Trophoblast cell (in vitro differentiated cells and primary cell): ENCODE measurements at places on chromosomes 12 and 14.
A peak's percentile ranks its signal among the peaks of the same experiment; 100 is the strongest.

DNA sequence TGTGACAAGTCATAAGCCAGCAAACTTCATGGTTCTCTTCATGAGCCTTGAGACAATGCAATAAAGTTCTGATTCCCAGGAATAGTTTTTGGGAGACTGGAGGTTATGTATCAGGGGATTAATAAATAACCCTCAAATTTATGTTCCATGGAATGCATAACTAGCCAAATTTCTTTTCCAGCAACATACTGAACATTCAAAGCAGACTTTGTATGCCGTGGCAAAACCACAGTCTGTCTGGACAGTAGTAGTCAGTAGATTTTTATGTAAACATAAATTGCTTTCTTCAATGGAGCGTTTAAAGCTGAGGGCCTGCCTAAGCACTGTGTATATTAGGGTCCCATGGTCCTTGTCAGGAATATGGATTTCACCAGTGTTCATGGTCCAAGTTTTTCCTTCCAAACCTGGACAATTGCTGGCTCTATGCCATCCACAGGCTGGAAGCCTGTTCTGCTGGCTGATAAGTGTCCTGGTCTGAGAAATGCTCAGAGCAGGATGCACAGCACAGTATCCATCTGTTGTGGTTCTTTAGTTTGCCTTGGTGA is 144.9 kb downstream of the SRGAP1 start:
- no peak for DNase-seq

DNA sequence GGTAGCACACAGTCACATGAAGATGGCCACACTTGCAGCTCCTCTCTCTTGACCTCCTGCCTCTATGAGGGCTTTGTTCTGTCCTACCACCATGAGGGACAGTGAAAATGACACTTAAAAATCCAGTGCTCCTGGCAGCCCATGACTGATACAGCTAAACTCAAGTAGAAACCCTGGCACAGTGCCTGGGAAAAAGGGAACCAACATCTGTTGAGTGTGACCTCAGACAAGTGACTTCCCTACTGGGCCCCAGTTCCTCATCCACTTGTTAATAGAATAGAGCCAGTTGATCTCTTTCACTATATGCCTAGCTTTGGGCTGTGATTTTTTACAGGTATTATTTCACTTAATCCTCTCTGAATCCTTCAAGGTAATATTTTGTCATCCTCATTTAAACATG is 4.8 kb downstream of the GUCY2C start:
- peak; percentile 27 for DNase-seq

DNA sequence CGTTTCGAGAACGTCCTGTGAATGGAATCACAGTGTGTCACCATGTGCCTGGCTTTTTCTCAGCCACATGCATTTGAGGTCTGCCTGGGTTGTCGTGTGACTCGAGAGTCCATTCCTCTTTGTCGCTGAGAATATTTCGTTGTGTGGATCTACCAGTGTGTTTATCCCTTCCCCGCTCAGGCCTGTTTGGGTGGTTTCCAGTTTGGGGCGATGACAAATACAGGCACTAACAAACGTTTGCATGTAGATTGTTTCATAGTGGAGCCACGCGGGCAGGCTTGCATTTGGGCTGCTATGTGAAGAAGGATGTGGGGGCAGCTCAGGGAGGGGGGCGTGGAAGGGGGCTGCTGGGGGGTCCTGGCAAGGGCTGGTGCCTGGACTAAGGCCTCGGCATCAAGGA is 14.1 kb downstream of the RIN3 start:
- DNase-seq: no peak

DNA sequence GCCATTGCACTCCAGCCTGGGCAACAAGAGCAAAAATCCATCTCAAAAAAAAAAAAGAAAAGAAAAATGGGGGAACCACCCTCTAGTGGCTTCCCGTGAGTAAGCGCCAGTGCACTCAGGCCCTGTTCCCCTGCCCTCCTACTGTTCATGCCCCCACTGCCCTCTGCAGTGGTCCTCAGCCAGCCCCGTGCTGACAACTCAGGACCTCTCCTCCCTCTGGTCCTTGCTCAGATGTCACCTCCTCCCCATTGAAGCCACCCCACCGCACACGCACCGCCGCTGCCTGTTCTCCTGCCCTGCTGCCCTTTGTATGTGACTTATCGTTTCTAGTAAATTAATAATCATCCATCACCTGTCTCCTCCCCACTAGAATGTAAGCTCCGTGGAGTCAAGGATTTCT is 58.8 kb upstream of the DYNC1H1 start:
- DNase-seq: no peak

DNA sequence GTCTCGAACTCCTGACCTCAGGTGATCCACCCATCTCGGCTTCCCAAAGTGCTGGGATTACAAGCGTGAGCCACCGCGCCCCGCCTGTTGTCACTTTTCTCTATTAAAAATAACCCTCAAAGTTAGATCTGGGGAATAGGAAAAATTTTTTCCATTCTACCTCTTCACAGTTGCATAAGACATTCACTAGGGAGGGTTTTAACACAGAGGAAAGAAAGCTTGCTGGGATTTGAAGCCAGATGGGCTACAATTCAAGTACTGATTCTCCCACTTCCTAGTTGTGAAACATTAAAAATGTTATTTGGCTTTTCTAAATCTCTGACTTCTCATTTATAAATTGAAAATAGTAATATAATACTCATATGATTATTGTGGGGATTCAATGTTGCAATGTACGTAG is 23.3 kb upstream of the SLC15A5 start:
- DNase-seq: no peak

DNA sequence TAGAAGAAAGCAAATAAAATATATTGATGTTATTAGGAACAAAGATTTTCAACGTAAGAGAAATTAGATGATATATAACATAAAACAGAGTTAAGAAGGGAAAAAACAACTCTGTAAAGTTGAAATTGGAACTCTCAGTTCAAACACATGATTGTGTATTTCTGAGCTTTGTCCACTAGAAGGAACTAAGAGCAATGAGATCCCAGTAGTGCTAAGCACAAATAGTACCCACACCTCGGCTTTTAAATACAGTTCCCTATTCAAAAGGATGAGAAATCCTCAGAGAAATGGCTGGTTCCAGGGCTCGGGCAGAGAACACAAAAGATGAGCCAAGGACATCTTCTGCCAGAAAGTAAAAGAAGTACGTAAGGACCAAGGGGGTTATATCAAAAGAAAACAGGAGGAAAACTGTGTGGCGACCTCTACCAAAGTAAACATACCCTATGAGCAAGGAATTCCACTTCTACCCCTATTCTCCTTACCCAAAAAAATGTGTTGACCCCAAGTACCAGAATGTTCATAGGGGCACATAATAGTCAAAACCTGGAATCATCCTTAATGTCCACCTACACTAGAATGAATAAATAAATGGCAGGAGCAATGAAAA is 96.6 kb downstream of the SPTSSA start:
- DNase-seq: no peak

DNA sequence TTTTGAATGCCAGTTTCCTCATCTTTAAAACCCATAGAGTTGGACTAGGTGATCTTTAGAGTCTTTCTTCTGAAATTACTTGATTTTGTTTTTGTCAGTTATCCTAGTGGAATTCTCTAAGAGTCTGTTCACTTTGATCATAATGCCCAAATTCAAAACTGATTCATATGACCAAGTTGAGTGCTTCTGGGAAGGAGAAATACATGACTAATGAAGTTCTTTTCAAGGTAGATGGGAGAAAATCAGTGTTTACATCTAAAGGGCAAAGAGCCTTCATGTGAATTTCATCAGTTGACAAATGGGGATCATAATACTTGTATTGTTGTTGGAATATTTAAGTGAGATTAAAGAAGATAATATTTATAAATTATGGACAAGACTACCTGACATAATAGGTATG is 53.2 kb downstream of the ERC1 start:
- DNase-seq: no peak

DNA sequence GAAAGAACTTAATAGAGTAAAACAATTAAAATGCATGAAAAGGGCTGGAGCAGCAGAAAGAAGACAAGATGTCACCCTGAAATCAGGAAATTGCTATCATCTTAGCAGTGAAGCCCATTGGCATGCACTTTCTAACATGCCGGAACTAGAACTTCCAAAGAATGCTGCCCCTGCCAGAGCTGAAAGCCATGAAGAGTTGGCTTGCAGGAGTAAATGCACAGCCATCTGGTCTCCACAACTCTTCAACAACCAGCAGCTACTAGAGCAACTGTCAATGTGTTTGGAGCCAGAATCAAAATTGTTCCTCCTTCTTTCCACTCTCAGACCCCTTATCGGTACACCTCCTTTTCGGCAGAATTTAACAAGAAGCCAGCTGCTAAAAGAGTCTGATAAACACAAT is 414.1 kb downstream of the KCNH5 start:
- no peak for DNase-seq

DNA sequence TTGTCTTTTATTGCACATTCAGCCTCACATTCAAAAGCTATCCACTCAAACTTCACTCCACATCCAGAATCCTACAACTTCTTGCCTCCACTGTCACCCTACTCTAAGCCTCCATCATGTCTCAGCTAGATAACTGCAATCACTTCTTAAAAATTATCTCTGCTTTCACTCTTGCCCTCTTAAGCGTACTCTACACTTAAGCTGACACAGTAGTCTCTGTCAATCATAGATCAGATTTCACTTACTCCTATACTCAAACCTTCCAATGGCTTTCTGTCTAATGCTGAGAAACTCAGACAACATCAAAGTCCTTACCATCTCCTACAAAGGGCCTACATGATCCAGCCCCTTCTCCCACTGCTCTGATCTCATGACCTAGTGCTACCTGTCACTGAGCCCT is 304.1 kb downstream of the ITPR2 start:
- DNase-seq: no peak

DNA sequence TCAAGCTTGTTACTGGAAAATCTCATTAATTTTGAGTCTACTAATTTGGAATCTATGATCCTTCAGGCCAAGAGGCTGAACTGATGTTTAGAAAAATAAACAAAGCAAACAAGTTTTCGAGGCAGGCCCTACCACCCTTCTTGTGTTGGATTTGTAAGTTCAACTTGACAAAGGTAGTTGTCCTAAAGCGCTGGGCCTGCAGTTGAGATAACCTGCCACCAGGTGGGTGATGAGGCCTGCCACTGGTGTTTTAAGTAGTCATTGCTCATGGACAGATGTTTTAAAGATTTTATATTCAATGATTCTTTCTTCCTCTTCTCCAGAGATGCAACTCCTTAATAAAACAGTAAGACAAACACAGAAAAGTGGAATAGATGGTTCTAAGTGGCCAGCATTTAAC is 19.4 kb downstream of the ACVRL1 start:
- peak; percentile 76 for DNase-seq

DNA sequence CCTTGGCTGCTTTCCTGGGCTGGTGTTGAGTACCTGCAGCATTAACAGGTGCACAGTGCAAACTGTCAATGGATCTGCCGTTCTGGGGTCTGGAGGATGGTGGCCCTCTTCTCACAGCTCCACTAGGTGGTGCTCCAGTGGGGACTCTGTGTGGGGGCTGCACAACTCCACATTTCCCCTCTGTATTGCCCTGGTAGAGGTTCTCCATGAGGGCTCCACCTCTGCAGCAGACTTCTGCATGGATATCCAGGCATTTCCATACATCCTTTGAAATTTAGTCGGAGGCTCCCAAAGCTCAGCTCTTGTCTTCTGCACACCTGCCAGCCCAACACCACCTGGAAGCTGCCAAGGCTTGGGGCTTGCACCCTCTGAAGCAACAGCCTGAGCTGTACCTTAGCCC is 198.6 kb downstream of the GXYLT1 start:
- DNase-seq: no peak

GRCh38 chr14:99004112-99004511 is 267.9 kb downstream of the BCL11B start:
- DNase-seq: peak; percentile 12

DNA sequence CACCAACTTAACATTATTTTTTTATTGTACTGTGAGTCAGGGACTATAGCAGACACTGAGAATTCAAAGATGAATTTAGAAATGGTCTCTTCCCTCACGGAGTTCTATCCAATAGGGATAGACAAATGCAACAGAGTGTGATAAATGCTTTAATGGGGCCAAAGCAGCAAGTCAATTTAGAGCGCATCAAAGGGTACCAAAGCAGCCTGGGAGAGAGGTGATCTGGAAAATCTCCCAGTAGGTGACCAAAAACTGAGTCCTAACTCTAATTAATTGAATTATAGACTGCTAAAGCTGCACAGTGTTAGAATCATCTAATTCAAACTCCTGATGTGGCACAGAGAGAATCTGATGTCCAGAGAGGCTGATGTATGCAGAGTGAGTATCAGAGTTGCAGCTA is 2.6 kb downstream of the LIN7A start:
- DNase-seq: no peak

- DNase-seq: peak; percentile 85
Measured at GRCh38 chr12:11797317-11797913, 147.9 kb downstream of the ETV6 start.

DNA sequence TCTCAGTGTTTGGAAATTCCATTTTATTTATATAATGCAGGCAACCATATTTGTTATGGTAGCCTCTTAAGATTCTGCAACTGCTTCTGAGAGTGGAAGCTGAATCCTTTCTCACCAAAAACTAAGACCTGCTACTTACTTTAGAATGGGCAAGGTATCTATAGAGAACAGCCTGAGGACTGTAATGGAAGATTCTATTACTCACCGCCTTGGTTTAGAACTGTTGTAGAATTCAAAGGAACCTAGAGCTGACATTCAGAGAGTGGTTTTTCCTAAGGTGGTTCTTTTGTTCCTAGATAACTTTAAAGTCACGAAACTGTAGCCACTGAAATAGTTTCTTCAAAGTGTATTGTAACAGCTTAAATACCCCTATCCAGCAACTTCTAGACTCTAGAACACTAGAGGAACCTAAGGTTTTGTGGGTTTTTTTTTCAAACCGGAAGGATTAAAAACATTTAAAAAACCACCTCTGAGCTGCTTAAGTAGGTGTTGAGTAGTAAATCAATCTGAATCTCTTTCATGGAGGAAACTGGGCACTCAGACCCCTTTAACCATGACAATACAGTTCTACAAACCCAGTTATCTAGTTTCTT is 4.2 kb downstream of the TDP1 start:
- DNase-seq: no peak

DNA sequence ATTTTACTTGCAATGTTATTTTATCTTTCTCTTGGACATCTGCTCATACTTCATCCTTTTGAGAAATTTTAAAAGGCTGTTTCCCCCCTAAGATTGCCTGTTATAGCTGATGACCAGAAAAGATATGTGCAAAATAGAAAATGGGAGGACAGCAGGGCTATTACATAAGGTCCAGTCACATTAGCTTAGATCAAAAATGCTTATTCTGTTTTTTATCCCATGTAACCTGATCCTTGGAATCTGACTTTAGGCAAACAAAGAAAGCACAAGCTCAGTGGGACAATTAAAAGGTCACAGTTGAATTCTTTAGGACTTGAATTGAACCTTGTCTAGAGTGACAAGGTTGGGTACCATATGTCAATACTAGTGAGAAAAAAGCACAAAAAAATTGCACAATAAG is 65.1 kb upstream of the TRHDE start:
- no peak for DNase-seq

DNA sequence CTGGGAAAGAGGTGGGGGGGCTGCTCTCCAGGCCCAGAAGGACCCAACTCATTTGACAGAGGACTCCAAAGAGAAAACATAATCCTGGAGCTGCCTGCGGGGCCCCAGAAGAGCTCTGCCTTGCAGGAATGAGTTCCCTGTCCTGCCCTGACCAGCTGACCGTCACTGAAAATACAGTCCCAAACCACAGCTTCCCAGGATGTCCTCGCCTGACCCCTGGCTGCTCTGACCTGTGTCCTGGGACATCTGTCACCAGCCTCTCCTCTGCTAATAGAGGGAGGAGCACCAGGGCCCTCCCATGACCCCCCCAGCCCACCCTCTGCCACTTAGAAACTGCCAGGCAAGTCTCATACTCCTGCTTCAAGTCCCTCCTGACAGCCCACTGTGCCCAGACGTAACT is 9.8 kb downstream of the FIGNL2 start:
- DNase-seq: no peak
